ENCODE measurements at places on chromosomes 3 and 15. TPM values are rescaled to one million over a fixed set of nuclear protein-coding genes. Genes with fewer than 3 reads are reported as not detected.

- no peak overlapping the region for H3K4me3 ChIP-seq
- no peak for DNase-seq
- no peaks in the 10 kb centered on the region for H3K27me3 ChIP-seq
- H3K36me3 ChIP-seq, result no peaks in the 10 kb centered on the region
These were observed 590.2 kb upstream of the TBL1XR1 start for GRCh38 chr3:177787279-177788041.

DNA sequence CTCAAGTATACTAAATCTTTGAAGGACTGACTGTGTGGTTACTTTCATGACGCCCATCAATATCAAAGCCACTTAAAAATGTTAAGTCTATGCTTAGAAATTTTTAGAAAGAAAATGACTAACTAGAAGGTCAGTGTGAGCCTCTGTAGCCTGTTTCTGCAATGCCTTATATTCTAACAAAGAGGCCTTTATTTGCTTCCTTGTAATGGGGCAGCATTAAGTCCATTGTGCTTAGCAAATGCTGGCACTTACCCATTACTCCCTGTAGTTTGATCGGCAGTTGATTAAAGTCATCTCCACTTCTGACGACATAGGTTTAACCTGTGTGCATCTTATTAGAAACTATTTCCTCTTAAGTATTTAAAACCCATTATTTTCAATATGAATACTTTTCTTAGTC is 91.6 kb upstream of the FAM98B start:
- H3K27ac ChIP-seq, result no peak overlapping the region
- no peak overlapping the region for H3K4me3 ChIP-seq
- no peaks in the 10 kb centered on the region for H3K36me3 ChIP-seq
- no peaks in the 10 kb centered on the region for H3K4me1 ChIP-seq
- no peak for DNase-seq

GRCh38 chr3:127286571-127287140 is 1.2 kb downstream of the PRR20G start:
- no peaks in the 10 kb centered on the region for H3K36me3 ChIP-seq
- no peak for DNase-seq
- H3K4me1 ChIP-seq, result no peaks in the 10 kb centered on the region
- H3K27me3 ChIP-seq, result no peaks in the 10 kb centered on the region

- no peaks in the 10 kb centered on the region for H3K36me3 ChIP-seq
- peaks cover 8% of the 10 kb centered on the region for H3K4me1 ChIP-seq
- no peak overlapping the region for H3K4me3 ChIP-seq
- DNase-seq, result peak; percentile 76
- no peak overlapping the region for H3K27ac ChIP-seq
These were observed 135.1 kb upstream of the RASGRP1 start for GRCh38 chr15:38699633-38700230.

DNA sequence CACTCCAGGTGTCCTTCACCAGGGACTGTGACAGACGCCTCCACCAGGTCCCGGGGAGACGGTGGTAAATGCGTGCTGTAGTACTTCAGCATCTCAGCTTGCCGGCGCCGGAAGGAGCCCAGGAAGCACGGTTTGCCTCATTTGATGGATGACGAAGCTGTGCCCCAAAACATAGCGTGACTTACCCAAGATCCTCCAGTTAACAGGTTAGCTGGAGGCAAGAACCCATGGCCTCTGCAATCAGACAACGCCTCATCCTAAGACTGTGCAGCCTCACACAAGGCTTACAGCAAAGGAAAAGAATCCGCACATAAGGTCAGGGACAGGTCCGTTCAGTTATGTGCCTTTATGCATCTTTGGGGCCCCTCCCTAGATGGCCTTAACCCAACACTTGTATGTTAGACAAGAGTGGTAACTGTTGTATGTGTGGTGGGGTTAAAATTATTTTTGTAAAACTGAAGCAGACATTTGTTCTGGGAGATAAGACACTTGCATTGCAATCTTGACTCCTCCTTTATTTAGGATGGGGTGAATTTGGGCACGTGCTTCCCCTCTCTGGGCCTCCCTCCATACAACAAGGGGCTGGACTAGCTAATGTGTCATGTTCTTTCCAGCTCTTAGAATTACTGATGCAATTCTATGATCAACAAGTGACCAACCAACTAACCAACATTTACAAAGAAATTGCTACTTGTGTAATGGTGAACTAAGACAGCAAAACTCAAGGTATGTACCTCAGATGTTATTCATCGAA is 39.4 kb downstream of the VGLL4 start:
- peaks cover 32% of the 10 kb centered on the region for H3K4me1 ChIP-seq
- no peaks in the 10 kb centered on the region for H3K27me3 ChIP-seq
- H3K27ac ChIP-seq, result peak overlapping the region; percentile 88
- DNase-seq, result no peak

DNA sequence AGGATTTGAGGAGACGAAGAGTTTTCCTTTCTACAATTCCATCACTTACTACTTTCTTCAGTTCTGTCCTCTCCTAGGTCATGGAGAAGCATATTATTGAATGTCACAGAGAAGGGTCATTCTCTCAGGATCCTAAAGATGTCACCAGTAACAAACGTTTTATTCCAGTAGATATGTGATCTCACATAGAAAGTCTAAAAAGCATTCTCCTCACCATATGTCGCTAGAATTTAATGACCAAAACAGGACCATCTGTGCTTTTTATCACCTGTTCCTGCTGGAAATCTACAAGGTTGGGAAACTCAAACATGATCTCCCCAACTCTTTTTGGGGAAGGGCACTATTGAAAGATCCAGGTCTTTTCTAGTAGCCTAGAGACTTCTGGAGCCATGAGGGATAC is 24.0 kb upstream of the FRMD5 start:
- no peaks in the 10 kb centered on the region for H3K36me3 ChIP-seq
- peaks cover 7% of the 10 kb centered on the region for H3K27me3 ChIP-seq
- no peak overlapping the region for H3K4me3 ChIP-seq
- DNase-seq, result no peak
- no peak overlapping the region for H3K27ac ChIP-seq

GRCh38 chr3:65196663-65197062 is 508.9 kb upstream of the ADAMTS9 start:
- no peaks in the 10 kb centered on the region for H3K27me3 ChIP-seq
- no peaks in the 10 kb centered on the region for H3K36me3 ChIP-seq
- no peaks in the 10 kb centered on the region for H3K4me1 ChIP-seq
- DNase-seq, result no peak
- H3K4me3 ChIP-seq, result no peak overlapping the region
- no peak overlapping the region for H3K27ac ChIP-seq

DNA sequence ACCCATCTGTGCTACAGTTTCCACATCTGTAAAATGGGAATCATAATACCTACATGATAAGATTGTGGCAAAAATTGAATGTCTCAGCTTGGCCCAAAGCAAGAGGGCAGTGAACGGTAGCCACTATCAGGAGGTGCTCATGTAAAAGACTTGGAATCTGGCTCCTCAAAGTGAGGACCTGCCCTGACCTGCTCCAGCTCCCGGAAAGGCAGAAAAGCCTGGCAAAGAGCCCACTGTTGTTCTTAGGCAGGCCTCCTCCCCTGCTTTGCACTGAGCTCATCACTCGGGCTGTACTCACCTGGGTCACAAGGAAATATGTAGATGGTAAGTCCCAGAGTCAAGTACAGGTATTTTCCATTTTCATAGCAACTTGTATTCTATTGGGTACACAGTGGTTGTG is 250.7 kb upstream of the TBL1XR1 start:
- H3K4me1 ChIP-seq, result peaks cover 35% of the 10 kb centered on the region
- no peak overlapping the region for H3K4me3 ChIP-seq

- peak overlapping the region; percentile 63 for H3K27ac ChIP-seq
- H3K27me3 ChIP-seq, result peaks cover 7% of the 10 kb centered on the region
- peak overlapping the region; percentile 42 for H3K4me3 ChIP-seq
- peak; percentile 29 for DNase-seq
- H3K4me1 ChIP-seq, result peaks cover 6% of the 10 kb centered on the region
- H3K36me3 ChIP-seq, result no peaks in the 10 kb centered on the region
These were observed 48.2 kb upstream of the IGF1R start for GRCh38 chr15:98599909-98600691.

Gene ZNF80
- not detected for total RNA-seq

Gene IGSF11
- total RNA-seq, result 0.80 TPM

GRCh38 chr15:38642689-38643270 is 78.2 kb upstream of the RASGRP1 start:
- no peaks in the 10 kb centered on the region for H3K27me3 ChIP-seq
- no peak overlapping the region for H3K4me3 ChIP-seq
- H3K36me3 ChIP-seq, result no peaks in the 10 kb centered on the region
- no peak for DNase-seq
- H3K4me1 ChIP-seq, result no peaks in the 10 kb centered on the region

DNA sequence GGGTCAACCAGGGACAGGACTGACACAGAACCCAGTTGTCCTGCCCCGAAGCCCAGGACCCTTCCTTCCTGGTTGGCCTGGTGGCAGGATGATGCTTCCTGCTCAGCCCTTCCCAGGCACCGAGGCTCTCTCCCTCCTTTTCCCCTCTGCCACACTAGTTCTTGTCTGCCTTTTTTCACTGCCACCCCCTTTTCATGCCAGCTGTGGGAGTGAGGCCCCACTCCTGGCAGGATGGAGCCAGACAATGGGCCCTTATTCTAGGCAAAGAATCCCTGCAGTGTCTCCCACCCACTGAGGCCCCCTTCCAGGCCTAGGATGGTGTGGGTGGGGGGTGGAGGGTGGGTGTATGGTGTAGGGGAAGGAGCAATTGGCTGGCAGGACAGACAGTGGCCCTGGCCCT is 1.1 kb upstream of the SCAMP5 start:
- no peak overlapping the region for H3K27ac ChIP-seq
- DNase-seq, result no peak
- H3K4me1 ChIP-seq, result no peaks in the 10 kb centered on the region
- no peak overlapping the region for H3K4me3 ChIP-seq

DNA sequence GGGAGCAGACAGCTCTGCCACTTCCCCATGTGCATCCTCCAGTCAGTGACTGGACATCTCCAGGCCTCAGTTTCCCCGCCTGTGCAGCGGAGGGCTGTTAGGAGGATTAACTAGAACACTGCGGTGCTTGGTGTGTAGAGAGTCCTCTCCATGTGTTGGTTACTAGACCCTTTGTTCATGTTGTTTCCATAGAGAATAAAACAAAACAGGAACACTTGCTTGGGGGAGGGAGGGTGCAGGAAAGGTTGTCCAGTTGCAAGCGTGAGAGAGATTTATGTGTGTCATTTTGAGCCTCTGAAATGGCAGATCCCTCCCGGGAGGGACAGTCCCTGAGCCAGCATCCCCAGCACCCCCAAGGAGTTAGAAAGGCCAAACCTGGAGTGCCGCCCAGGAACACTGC is 184.0 kb upstream of the LYSMD4 start:
- no peak overlapping the region for H3K27ac ChIP-seq
- no peak overlapping the region for H3K4me3 ChIP-seq
- no peaks in the 10 kb centered on the region for H3K4me1 ChIP-seq
- H3K36me3 ChIP-seq, result no peaks in the 10 kb centered on the region
- peaks cover 5% of the 10 kb centered on the region for H3K27me3 ChIP-seq
- no peak for DNase-seq

DNA sequence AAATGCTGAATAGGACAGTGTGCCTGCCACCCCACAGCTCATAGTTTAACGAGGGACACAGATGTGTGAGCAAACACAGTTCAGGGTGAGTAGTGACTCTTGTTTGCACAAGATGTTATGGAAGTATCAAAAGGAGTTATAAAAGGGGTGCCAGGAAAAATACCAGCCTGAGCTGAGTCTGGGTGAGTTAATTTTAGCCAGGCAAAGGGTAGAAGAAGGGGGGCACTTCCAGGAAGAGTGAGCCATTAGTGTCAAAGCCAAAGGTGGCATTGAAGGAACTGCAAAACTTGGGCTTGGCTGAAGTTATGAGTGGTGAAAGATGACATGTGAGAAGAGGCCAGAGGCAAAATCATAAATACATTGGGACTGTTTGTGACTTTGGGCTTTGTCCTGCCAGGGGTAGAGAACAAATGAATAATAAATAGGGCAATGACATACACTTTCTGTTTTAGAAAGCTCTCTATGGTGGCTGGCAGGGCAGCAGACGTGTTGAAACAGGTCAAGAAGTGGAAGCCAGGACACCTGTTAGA is 1.9 kb upstream of the SPPL2A start:
- no peak for DNase-seq
- no peaks in the 10 kb centered on the region for H3K27me3 ChIP-seq
- H3K27ac ChIP-seq, result peak overlapping the region; percentile 98
- no peaks in the 10 kb centered on the region for H3K36me3 ChIP-seq

Gene IL20RB
- total RNA-seq, result 1.7 TPM

GRCh38 chr15:100245487-100245820 is 96.3 kb downstream of the ADAMTS17 start:
- H3K27me3 ChIP-seq, result no peaks in the 10 kb centered on the region
- no peak overlapping the region for H3K27ac ChIP-seq
- H3K4me3 ChIP-seq, result no peak overlapping the region
- no peak for DNase-seq

Gene SCG5
- 5.2 TPM for total RNA-seq

DNA sequence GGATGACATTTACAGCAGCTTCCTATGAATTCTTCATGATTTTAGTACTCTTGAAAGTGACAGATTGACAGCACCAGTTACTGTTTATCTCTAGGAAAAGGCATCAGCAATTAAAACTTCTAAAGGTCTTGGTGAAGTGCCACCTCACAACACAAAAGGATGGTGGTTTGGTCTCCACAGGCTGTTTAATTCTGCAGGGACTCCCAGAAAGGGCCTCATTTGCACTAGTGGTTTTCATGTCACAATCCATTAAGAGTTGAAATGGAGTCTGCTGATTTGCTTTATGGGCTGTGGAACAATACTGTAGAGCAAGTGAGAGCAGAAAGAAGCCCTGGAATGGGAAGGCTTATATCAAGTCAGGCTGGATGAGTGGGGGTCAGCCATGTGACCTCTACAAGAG is 225.3 kb upstream of the KCNMB2 start:
- DNase-seq, result no peak
- H3K36me3 ChIP-seq, result no peaks in the 10 kb centered on the region
- no peaks in the 10 kb centered on the region for H3K4me1 ChIP-seq
- no peak overlapping the region for H3K27ac ChIP-seq
- H3K27me3 ChIP-seq, result no peaks in the 10 kb centered on the region
- no peak overlapping the region for H3K4me3 ChIP-seq

GRCh38 chr15:45616901-45617323 is 17.9 kb upstream of the SQOR start:
- no peak overlapping the region for H3K4me3 ChIP-seq
- no peaks in the 10 kb centered on the region for H3K36me3 ChIP-seq

- no peak overlapping the region for H3K4me3 ChIP-seq
- no peaks in the 10 kb centered on the region for H3K4me1 ChIP-seq
- peak; percentile 10 for DNase-seq
- no peak overlapping the region for H3K27ac ChIP-seq
These were observed 37.6 kb downstream of the TRA2B start for GRCh38 chr3:185900228-185900627.
